Mesothelial cell of epicardium (in vitro differentiated cells): ENCODE measurements at places on chromosomes 11 and 22. TPM values are rescaled to one million over a fixed set of nuclear protein-coding genes. Genes with fewer than 3 reads are reported as not detected.

GRCh38 chr11:134476435-134477021 lies 64.5 kb upstream of the B3GAT1 start:
- DNase-seq: peak; percentile 73

GRCh38 chr11:75896843-75897419 lies 81.9 kb downstream of the UVRAG start:
- DNase-seq: no peak

DNA sequence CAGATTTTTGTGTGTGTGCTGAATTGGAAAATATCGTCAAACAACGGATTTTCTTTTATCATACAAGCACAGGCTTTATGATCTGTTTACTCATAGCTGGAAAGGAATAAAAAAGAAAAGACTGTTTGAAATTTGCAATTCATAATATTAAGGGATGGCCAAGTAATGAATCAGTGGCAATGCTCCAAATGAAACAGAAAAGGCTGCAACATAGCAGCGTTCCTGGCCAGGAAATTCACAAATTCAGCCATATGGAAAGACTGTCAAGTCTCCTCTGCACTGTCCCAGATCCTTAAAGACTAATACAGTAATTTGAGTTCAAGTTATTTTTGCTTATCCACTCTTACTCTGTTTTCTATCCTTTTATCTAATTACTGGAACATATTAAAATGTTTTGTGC lies 98.2 kb downstream of the MSANTD4 start:
- DNase-seq: no peak

- no peak for DNase-seq
These were observed 10.4 kb downstream of the OR52K2 start for GRCh38 chr11:4459500-4459899.

EXPH5 gene
- 27.2 to 30.5 TPM (median 28.2 TPM) in 3 replicates for total RNA-seq

TSGA10IP gene
- total RNA-seq: not detected in 3 replicates

TMPRSS4 gene
- total RNA-seq: 0.66 to 0.99 TPM (median 0.94 TPM) in 3 replicates

SOX6 gene
- 43.7 to 49.0 TPM (median 46.4 TPM) in 3 replicates for total RNA-seq
